ENCODE measurements at places on chromosomes 5 and 9.

DNA sequence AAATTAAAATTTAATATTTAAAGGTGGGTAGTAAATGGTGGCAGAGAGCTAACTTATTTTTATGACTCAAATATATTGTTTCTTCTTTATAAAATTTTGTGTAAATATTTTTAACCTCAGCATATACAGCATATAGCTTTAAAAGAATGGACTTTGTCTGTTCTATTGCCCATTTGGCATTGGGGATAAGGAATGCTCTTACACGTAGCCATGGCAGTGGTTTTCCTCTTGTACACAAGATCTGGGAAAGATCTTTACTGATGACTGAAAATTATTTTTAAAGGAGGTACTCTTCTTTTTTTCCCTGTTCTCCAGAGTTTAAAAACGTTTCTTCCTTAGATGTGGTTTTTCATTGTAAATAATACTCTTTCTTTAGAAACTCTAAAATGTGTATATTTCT lies 75.0 kb downstream of the PBX3 start:
- DNase-seq: no peak

- DNase-seq: no peak
Observed at GRCh38 chr5:53425687-53426511, 54.5 kb upstream of the FST start.

DNA sequence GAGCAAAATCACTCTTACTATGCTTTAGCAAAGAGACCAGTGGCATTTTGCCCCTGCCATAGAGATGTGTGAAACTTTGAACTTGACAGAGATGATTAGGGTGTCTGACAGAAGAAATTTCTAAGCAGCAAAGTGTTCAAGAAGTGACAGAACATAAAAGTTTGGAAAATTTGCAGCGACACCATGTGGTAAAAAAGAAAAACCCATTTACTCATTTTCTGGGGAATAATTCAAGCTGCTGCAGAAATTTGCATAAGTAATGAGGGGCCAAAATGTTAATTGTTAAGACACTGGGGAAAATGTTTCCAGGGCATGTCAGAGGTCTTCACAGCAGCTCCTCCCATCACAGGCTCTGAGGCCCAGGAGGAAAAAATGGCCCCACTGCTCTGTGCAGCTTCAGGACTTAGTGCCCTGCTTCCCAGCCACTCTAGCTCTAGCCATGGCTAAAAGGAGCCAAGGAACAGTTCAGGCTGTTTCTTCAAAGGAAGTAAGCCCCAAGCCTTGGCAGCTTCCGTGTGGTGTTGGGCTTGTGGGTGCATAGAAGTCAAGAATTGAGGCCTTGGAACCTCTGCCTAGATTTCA lies 6.1 kb upstream of the AP3B1 start:
- no peak for DNase-seq

GRCh38 chr5:142522983-142523382 lies 162.9 kb downstream of the FGF1 start:
- DNase-seq: no peak
